Activated CD4-positive, alpha-beta T cell treated with anti-CD3 and anti-CD28 coated beads for 4 hours (primary cell): ENCODE measurements at places on chromosomes 16 and 17.

DNA sequence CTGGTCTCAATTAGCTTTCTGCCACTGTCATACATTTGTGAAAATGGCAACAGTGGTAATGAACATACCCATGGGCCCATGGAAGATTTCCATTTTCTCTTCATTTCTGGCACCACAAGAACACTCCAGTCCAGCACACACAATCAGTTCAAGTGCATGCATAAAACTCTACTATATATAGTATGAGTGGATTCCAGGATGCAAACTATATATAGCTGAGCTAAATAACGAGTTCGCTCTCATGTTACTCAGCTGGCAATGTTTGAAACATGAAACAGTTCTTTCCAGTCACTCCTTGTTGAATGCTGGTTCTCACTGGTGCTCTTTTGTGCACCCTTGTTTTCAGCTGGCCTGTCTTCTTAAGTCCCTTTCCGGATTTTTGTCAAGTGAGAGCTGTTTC is 75.2 kb upstream of the DHX40 start:
- DNase-seq = no peak

GRCh38 chr16:75742424-75743047 is 16.2 kb upstream of the CPHXL start:
- DNase-seq = no peak

DNA sequence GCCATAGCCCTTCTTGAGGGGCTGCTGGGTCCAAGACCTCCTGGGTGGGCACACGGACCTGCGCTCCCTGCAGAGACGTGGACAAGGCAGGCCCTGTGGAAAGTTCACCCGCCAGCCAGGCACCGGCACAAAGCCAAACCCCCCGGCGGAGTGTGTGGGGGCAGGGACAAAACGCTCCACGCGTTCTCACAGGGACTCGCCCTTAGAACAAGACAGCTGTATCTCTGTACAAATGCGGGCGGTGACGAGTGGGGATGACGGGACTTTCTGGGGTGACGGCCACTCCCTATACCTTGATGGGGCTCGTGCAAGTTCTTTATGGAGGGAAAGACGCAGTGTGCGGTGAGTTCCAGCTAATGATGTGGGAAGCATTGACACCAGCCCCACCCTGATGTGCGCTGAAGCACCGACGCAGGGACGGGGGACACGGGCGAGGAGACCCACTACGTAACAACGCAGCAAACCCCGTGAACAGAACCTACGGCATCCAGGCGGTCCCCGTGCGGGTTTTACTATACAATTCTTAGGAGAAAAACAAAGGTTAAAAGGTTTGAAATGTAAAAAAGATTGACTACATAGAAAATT is 49.4 kb downstream of the LMF1 start:
- no peak for DNase-seq

- DNase-seq = no peak
Observed at GRCh38 chr17:74214484-74215341, 1.3 kb downstream of the TTYH2 start.

- no peak for DNase-seq
Observed at GRCh38 chr16:50580180-50580798, 32.1 kb downstream of the NKD1 start.

GRCh38 chr16:75836347-75837010 is 110.2 kb upstream of the CPHXL start:
- no peak for DNase-seq

DNA sequence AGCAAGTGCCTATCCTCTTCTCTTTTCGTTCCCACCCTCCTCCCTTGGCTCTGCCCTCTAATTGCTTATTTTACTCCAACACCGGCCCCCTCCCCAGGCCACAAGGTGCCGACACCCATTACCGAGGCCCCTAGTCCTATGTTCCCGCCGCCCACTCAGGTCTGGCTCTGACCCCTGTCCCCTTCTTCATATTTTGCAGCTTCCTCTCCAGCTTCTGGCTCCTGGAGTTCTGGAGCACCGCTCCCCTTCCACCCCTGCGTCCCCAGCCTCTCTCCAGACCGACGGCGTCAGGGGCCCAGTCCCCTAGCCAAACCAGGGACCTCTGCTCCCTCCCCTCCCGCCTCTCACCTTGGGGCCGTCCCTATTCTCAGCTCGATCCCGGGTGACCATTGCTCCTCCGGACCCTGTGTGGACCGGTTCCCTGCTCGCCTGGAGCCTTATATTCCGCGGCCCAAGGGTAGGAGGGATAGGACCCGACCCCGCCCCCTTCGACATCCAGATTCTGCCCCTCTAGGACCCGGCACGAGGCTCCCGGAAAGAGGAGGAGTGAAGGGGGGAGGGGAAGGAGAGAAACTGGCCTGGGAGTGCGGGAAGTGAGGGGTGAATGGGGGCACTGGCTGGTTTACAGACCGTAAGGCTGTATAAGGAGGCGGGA is at the start of gene HES7:
Gene HES7 (minus strand): TSS at position 412 of the 655 bp plus-strand sequence. CDS start 22 bp downstream, at position 390.
- DNase-seq = no peak

DNA sequence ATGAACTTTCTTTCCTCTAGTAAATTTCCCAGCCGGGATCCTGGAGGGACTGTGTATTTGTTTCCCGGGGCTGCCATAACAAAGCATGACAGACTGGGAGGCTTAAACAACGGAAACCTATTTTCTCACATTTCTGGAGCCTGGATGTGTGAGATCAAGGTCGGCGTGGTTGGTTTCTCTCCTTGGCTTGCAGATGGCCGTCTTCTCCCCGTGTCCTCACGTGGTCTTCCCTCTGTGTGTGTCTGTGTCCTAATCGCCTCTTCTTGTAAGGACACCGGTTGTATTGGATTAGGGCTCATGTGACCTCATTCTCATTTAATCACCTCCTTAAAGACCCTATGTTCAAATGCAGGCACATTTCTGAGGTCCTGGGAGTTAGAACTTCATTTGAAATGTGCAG is 22.0 kb upstream of the USP10 start:
- DNase-seq = no peak

- DNase-seq = no peak
Observed at GRCh38 chr16:8986111-8986510, 22.4 kb upstream of the USP7 start.

DNA sequence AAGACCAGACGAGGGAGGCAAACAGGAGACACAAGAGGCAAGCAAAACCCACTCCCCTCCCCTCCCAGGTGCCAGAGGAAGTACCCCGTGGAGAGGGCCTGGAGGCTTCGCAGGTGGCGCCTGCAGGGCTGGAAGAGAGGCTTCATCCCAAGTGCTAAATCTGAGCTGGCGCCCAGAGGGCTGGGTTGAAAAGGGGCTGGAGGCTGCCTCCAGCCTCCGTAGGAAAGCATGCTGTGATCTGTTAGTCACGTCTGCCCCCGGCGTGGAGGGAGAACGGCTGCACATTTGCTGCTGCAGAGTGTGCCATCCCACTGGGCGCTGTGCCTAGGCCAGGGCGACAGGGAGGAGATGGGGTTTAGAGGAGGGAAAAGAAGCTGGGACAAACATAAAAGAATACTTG is 16.9 kb downstream of the RPH3AL start:
- no peak for DNase-seq

GRCh38 chr17:43758497-43759174 is at the start of gene SOST:
SOST (minus strand) TSS chr17:43758791; CDS start chr17:43758741, 50 bp downstream.
- no peak for DNase-seq

- DNase-seq = peak; percentile 56
Observed at GRCh38 chr16:49858200-49859124, 2.5 kb upstream of the ZNF423 start.

GRCh38 chr17:76884995-76885893 is 17.0 kb downstream of the MGAT5B start:
- no peak for DNase-seq

GRCh38 chr17:6254036-6254435 is 180.9 kb downstream of the AIPL1 start:
- no peak for DNase-seq

DNA sequence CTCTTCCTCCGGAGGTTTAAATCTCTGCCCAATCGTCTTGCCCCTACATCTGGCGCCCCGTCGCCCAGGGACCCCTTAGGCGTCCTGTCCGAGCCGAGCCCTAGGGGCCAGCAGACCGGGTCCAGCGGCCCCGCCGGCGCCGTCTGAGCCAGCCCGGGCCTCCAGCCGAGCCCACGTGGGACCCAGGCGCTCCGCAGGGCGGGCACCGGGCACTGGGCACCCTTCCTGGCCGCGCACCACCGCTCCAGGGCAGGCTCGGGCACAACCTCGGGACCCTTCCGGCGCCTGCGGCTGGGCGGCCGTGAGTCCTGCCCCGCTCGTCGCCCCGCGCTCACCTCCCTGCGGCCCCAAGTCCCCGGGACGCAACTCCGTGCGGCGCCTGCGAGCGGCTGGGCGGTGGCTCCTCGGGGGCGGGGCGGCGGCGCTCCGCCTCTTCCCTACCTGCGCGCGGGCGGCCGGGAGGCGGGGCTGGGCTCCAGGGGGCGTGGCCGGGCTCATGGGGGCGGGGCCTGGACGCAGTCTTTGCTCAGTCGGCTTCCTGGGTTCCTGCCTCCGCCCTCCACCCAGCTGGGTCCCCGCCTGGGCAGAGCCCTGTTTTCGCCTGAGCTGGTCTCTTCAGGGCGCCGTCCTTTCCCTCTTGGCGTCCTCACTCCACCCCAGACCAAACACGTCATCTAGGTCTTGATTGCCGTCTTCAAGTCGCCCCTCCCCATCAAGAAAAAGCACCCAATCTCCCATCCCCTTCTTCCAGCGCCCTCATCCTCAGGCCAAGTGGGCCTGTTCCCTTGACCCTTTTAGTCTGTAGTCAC is at the start of gene RHBDF2:
Gene RHBDF2 (minus strand): TSS at position 406 of the 809 bp plus-strand sequence. CDS start 19,899 bp downstream, outside the sequence.
- DNase-seq = peak; percentile 90

DNA sequence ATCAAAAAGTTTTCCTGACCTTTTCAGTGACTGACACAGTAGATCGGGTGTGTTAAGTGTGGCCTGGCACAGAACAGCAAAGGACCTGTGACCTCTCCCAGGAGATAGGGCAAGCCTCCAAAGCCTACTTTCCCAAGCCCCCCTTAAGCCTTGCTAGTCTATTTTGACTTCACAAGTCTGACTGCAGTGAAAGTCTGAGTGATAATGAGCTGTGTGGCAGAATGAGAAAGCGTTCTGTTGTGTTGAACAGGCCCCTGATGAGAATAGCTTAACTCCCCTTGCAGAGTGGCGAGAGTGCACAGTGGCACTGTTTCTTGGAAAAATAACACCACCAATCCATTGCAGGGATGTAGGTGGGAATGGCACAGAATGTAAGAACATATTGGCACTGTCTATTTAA is 32.8 kb downstream of the MMD start:
- DNase-seq = no peak

GRCh38 chr16:90057738-90058173 is 19.4 kb downstream of the PRDM7 start:
- DNase-seq = no peak

GRCh38 chr17:73142872-73143381 is 21.9 kb upstream of the SSTR2 start:
- no peak for DNase-seq

GRCh38 chr16:68892214-68892613 is 48.9 kb downstream of the TANGO6 start:
- DNase-seq = no peak

GRCh38 chr17:61678339-61678738 is 87.3 kb upstream of the NACA2 start:
- no peak for DNase-seq

- DNase-seq = no peak
Observed at GRCh38 chr17:41625602-41626001, 1.2 kb upstream of the KRT17 start.

DNA sequence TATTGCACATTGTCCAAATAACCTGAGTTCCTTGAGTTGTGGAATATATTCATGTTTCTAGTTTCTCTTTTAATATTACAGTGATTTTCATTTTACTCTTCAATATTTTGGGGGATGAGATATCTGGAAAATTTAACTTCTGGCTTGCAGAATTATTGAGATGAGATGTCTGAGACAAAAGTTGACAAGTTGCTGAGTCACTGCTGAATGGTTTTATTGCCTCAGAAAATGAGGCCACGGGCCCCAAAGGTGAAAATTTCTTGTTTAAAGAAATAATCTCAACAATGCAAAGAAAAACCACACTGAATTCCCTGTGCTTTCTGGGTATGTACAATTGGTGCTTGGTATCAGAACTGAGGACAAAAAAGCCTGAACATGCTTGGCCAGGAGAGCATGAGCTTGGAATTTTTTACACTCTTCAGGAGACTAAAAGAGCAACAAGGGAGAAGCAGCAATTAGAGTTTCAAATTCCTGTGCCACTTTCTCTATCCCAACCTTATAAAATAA is 129.2 kb upstream of the TOM1L1 start:
- DNase-seq = no peak

- no peak for DNase-seq
Observed at GRCh38 chr16:83733301-83733700, 74.5 kb upstream of the HSBP1 start.

DNA sequence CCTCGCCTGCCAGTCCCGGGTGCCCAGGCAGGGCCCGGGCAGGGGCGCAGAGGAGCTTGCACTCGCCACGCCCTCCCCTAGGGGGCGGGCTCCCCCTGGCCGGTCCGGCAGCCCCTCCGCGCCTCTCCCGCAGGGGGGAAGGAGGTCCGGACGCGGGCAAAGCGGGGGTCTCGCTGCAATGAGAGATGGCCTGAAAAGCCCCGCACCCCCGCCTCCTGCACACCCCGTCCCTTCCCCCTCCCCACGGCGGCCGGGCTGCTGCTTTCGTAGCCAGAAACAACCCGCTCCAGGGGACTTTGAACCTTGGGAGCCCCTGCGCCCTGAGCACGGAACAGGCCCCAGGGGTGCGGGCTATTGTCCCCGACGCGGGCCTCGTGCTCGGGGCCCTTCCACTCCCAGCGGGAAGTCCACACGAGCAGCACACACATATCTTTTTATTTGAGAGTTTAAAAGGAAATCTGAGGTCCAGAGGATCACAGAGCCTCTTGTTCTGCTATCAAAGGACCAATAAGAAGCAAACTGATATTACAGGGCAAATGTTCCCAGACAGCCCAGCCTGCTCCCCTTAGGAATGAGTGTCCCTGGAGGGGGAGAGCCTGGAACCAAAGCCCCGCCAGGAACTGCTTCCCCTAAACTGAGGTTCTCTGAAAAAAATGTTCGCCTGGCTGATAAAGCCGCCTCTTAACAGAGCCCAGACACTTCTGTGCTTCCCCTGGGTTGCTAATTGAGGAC is 5.8 kb upstream of the CBX4 start:
- peak; percentile 42 for DNase-seq

DNA sequence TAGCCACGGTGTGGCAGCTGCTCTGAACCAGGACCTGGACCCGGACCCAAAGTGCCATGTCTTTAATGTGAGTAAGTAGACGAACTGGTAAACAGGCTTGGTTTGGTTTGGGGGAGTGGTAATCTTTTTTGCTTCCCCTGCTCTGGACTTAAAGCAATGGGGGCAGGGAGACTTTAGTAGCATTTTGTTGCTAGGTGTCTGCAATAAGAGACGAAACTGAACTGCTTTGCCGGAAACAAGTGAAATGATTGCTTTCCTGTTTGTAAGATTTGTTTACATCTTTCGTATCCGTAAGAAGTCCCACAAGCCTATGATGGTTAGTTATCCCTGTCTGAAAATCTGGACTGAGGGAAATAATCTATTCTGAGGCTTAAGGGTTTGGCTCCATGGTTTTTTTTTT is 21.5 kb downstream of the PRCD start:
- no peak for DNase-seq
